Neural crest cell (in vitro differentiated cells): ENCODE measurements at places on chromosomes 4 and X.

DNA sequence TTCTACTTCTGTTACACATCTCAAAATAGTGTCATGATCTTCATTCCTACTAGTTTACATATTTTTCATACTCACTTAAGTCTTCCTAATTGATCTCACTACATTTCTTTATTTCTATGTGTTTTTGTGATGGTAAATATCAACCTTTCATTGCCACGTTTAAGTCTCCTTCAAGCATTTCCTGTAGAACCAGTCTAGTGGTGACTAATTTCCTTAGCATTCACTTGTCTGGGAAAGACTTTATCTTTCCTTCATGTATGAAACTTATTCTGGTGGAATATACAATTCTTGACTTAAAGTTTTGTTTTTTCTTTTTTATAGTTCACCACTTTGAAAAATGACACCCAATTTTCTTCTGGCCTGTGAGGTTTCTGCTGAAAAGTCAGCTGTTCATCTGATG, 181.4 kb upstream of the NEIL3 start:
- no peak for DNase-seq

- no peak for DNase-seq
These were observed 38.2 kb downstream of the TSPAN5 start for GRCh38 chr4:98620087-98620784.

GRCh38 chrX:38426785-38427184, 74.4 kb downstream of the OTC start:
- DNase-seq: no peak

GRCh38 chr4:126604268-126604867, 1028.4 kb upstream of the INTU start:
- DNase-seq: peak; percentile 23

DNA sequence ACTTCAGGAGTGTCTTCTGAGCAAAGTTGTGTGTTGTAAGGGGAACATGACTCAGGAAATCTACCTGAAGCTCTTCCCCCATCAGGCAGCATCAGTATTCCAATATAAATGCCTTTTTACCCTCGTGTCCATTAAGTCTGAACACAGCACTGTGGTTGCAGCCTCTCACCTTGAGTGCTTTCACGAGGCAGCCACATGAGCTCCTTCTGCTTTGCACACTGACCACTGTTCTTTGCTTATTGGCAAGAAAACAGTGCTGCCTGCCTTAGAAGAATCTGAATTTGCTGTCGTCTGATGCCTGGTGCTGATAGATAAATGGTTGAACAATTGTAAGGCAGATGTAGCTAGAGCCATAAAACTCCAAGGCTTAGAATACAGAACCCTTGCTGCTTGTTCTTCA, 139.6 kb upstream of the WDR1 start:
- no peak for DNase-seq

GRCh38 chr4:24979554-24979953, 51.2 kb downstream of the LGI2 start:
- no peak for DNase-seq

- DNase-seq: no peak
These were observed 4.0 kb upstream of the CXorf66 start for GRCh38 chrX:139969286-139969685.

DNA sequence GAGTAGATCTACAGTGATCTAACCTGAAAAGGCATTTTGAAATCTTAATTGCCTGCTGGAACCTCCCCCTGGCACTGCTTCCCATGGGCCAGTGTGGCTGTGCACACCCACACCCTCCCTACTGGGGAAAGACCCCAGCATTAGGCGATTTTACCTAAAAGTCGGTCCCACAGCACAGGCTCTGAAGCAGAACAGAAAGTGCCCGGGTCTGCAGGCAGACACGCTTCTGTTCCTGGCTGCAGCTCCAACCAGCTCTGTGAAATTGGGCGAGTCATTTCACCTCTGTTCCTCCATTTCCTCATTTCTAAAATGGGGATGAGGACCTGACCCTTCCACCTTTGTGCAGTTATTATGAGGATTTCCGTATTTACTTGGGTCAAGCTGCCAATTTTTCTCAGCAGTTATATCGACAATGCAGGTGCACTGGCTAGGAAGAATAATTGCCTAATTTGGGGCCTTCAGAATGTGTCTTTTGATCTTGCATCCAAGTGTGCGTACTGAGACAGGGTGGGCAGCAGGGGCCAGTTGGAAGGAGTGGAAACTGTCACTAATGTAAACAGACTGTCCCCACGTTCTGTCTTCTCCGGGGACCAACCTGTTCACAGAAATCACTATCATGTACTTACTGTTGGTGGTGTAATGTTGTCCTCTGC, 7.1 kb downstream of the KLF3 start:
- no peak for DNase-seq

DNA sequence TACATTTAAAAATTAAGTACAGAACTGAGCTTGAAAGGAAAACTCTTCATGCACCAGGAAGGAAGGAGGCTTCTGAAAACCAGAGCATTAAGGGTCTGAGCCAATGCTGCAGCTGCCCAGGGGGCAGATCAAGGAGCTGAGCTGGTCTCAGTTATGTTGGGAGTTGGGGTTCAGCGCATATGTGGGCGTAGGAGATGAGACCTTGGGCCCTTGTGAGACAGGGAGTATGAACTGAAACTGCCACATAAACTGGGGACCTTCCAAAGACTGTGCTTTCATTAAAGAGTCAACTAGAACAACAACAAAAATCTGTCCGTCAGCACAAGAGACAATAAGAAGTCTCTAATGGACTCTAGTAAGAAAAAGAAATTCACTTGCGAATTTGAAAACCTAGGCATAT, 226.9 kb downstream of the STK32B start:
- no peak for DNase-seq

DNA sequence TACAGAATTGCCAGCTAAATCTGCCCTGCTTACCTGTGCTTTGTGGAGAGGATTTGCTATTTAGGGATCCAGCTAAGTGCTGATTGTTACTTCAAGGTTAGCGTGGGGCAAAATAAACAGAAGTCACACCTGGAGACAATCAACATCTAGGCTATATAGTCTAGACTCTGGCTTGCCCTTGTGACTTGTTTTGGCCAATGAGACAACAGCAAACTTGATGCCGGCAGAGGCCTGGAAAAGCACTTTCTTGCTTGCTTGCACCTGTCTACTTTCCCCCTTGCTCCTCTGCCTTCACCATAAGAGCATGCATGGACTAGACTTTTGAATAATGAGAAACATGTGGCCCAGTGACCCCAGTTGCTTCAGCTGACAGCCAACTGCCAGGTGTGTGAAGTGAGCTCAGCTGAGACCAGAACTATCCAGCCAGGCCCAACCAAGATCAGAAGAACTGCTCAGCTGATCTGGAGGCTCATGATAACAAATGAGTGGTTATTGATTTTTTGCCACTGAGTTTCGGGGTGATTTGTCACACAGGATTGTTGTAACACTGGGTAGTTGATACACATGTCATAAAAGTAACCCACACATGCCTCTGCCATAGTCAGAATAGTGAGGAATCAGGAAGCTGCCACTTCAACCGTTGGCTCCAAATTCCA, 164.4 kb downstream of the RBMX2 start:
- DNase-seq: no peak

DNA sequence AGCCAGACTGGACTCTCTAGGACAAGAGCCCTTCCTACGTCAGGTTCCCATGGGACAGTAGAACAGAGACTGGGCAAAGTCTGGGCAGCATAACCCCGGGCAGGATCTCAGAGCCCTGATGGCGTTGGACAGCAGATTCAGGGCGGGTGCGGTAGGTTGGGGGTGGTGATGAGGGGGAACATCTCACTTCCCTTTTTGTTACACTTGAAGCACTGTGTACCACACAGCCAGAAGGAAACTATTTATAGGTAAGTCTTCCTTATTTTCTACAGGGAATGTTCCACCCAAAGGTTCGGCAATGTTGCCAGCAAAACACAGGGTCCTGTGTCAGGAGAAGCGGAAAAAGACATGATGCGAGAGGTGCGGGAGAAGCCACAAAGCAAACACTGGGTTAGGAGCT, 54.3 kb downstream of the TSC22D3 start:
- no peak for DNase-seq

- no peak for DNase-seq
These were observed 12.1 kb upstream of the MAGEA11 start for GRCh38 chrX:149699761-149700160.

GRCh38 chrX:134990475-134990800, 353 bp upstream of the SMIM10 start:
- no peak for DNase-seq

- DNase-seq: no peak
These were observed 60.3 kb downstream of the BEND2 start for GRCh38 chrX:18160369-18160768.

DNA sequence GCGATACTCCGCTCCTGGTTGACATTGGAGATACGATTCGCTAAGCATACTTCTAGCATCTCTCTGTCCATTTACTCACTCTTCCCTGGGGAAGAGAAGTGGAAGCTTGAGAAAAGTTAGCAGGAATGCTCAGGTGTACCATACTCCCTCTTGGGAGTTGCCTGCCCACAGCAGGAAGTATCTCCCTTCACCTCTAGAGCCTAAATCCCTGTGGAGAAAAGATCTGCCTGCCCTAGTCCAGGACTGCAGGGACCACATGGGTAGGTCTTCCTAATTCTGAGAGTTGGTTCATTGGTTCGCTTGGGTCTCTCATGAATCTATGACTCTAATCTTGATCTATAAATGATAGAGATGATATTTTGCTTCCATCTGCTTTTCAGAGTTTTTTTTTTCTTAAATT, 26.3 kb upstream of the MAPK10 start:
- DNase-seq: no peak

- DNase-seq: peak; percentile 82
These were observed at the start of gene ATP10D for GRCh38 chr4:47485047-47485692. ATP10D (plus strand) TSS chr4:47485275; CDS start chr4:47512541, 27,266 bp downstream.

GRCh38 chrX:139889760-139890159, 43.1 kb downstream of the ATP11C start:
- no peak for DNase-seq

GRCh38 chrX:42241421-42241820, 318.1 kb upstream of the CASK start:
- no peak for DNase-seq

DNA sequence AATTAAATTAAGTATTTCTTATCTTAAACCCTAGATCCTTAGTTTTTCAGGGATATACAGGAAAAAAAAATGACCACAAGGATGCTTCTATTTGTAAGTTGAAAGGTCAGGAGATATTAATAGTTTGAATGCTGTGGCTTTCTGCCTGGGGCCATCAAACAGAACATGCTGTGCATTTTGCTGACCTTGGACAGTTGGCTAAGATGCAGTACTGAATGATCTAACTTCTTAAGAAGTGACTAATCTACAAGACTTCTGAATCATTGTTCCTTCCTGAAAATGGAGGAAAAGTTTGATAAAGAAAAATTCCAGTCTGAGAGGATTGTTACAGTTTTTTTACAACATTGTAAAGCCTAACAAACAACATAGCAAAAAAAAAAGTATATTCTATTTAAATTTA, 237.8 kb upstream of the JADE1 start:
- no peak for DNase-seq

- no peak for DNase-seq
These were observed 413.1 kb downstream of the GBA3 start for GRCh38 chr4:23105759-23106370.

- DNase-seq: peak; percentile 56
These were observed 5.8 kb downstream of the NKX6-1 start for GRCh38 chr4:84493092-84493850.

DNA sequence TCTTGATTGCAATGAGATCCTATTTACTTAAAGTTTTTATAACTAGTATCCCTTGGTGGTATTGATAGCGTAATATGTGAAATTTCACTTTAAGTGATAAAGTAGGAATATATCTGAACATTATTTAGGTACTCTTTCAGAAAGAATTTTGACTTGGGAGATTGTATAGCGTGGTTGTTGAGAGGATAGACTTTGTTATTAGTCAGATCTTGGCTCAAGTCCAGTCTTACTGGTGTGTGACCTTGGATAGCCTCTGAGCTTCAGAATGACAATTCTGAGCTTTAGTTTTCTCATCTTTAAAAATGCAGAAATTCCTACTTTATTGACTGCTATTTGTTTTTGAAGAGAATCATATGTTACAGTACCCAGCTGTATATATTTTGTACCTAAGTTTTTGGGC, 32.6 kb downstream of the DCK start:
- DNase-seq: no peak

DNA sequence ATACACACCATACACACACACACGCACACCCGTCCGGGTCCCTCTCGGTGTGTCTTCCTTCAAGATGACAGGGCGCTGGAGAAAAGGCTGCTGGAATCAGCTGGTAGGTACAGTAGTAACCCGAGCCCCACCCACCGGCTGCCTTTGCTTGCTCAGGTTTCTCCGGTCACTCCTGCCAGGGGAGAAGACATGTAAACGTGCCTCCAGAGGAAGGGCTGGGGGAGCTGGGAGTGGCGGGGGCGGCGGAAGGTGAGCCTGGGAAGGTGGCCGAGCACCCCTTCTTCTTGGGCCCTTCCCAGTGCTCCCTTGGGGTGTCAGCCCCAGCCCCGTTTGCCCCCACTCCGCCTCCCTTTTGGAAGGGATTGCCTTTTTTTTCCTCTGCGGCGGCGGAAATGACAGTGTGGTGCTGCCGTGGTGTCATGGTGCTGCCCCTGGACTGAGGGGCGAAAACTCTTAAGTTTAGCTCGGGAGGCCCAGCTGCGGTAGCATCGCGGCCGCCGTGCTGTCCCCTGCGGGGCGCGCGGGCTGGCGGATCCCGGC, at the start of gene MID2:
MID2 (plus strand) TSS at position 169 of the 540 bp plus-strand sequence. CDS start 561 bp downstream, outside the sequence.
- DNase-seq: peak; percentile 8

DNA sequence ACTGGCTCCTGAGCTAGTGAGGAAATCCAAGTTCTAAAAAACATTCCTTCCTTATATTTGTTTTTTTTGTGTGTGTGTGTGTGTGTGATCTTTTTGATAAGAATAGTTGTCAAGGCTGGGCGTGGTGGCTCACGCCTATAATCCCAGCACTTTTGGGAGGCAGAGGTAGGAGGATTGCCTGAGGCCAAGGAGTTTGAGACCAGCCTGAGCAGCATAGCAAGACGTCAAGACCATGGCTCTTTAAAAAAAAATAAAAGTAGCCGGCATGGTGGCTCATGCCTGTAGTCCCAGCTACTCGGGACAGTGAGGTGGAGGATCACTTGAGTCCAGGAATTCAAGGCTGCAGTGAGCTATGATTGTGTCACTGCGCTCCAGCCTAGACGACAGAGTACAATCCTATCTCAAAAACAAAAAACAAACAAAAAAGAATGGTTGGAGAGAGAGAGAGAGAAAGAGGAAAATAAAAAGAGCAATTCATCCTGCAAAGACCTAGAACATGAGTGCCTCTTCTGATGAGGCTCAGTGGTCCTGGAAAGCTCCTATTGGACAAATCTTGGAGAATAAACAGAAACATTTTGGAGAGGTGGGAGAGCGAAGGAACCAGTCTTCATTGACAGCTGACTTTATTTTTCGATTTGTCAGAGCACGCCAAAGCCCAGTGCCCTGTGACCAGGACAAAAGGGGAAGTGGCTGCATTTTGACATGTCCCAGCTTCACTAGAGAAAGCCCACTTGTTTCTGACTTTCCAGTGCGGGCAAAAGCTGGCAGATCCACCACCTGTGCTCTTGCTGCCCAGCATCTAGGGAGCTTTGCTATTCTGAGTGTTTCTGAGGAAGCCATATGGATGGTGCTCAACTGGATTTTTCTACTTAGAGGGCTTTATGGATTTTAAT, 244.7 kb downstream of the PALLD start:
- DNase-seq: no peak

- DNase-seq: no peak
These were observed 38.7 kb upstream of the LPAR4 start for GRCh38 chrX:78708816-78709215.

GRCh38 chrX:150574559-150575418, 6.4 kb downstream of the MTM1 start:
- no peak for DNase-seq
